ENCODE measurements at places on chromosomes 16 and 17.
A peak's percentile ranks its signal among the peaks of the same experiment; 100 is the strongest.

DNA sequence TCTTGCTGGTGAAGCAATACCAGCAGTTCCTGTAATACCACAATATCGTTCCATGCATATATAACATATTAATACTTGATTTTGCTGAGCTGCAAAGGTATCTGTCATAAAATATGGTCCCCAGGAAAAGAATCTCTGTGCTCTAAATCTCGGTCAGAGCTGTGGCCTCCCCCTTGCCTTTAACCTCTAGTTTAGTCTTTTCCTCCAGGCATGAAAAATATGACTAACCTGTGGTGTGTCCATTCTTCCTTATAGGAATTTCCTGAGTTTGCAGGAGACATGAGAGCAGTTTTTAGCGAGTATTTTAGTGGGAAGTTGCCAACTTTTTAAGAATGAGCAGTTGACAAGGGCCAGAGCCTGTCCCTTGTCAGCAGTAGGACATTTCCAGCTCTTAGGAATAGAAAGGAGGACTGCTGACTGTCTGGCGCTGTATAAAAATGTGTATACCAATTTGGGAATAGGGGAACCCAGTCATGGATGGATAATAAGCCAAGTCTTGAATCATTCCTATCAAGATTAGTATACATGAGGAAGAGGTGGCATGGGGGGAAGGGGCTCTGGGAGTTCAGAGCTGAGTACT lies 8.7 kb downstream of the ATXN1L start:
- no peak for DNase-seq

GRCh38 chr16:53829186-53829747 lies 125.3 kb downstream of the FTO start:
- no peak for DNase-seq

GRCh38 chr17:73232587-73233373 lies 28.9 kb downstream of the CPSF4L start:
- peak; percentile 39 for DNase-seq

GRCh38 chr17:9671559-9671958 lies 26.2 kb downstream of the USP43 start:
- DNase-seq = no peak

DNA sequence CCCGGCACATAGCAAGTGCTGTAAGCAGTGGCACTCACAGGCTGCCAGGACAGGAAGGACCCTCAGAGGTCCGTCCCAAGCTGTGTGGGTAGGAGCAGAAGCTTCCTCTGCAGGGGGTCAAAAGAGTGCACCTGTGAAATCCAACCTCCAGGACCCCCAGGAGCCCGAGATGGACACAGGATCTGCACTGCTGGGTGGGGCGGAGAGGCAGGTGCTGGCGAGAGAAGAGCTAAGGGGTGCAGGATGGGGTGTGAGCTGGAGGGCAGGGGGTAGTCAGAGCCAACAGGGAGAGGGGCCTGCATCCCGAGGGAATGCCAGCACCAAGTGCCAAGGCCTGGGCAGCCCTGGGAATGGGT lies 650 bp upstream of the AANAT start:
- no peak for DNase-seq

GRCh38 chr16:1942047-1942809 lies 771 bp downstream of the MSRB1 start:
- no peak for DNase-seq

GRCh38 chr16:79805621-79806020 lies 205.1 kb upstream of the MAF start:
- DNase-seq = no peak

- no peak for DNase-seq
These were observed 5.1 kb downstream of the CALCOCO2 start for GRCh38 chr17:48835971-48836370.

DNA sequence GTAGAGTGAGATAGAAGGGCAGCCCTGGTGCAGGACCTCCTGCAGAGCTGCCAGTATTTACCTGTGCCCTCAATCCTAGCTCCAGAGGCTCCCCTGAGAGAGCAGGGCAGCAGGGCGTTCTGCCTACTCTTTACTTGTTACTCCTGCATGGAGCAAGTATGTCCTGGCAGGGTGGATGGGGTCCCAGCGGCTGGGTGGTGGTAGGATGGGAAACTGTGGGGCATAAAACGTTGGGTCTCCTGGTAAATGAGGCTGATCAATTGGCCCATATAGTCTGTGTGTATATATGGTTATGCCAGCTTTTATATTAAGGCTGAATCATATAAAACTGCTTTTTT lies 192.0 kb downstream of the NTN1 start:
- no peak for DNase-seq

DNA sequence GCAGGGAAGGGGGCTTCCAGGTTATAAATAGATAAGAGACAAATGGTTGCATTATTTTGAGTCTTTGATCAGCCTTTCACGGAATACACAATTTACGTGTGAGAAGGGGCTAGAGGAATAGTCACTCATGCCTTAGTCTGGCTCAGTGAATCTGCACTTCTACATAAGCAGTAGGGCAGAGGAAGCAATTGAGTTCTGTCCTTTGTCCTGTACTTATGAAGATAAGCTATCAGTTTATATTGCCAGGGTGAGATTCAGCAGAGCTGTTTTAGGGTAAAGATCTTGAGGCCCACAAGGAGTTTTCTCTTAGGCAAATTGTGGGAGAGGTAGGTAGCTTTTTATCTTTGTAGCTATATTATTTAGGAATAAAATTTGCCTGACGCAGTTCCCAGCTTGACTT lies 33.3 kb downstream of the TOM1L1 start:
- DNase-seq = no peak

DNA sequence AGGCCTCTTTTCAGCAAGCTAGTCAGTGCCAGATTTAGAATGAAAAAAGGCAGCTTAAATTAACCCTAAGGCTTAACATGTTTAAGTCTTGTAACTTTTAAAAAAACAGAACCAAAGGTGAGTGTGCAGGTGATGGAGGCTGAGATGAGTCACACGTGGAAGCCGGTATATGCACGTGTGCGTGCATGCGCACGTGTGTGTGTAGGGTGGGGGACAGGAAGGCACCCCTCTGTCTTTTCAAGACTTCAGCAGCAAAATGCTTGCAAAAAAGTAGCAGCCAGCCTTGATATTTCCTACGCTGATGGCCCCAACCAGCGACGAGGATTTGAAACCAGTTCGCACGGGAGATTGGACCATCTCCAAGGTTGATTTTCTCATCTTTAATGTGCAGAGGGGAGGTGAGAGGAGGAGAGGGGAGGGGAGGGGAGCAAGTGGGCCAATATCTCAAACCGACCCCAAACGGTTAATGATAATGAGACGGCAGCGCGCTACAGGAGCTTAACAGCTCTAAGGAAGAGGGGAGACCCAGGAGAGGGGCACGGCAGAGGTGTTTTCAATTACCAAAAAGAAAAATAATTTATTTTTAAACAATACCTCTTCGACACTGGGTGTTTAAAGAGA lies 154.7 kb downstream of the ZNF423 start:
- no peak for DNase-seq

GRCh38 chr16:3825103-3825502 lies 55.4 kb downstream of the CREBBP start:
- DNase-seq = no peak

GRCh38 chr17:1455291-1455796 lies 688 bp downstream of the CRK start:
- DNase-seq = peak; percentile 21

DNA sequence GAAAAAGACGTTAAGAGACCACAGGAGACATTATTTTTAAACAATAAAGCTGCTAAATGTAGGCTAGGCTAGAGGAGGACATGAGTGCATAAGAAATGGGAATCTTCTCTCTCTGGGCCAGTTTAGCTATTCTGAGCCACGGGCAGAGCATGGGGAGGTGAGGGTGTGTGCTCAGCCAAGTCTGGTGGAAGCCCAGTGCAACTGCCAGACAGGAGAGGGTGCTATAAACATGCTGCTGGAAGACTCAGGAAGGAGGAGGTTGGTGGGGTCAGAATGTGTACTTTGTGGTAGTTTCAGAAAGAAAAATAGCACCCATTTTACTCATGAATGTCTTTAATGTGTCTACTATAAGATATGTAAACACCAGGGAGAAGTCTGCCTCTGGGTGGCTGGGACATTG lies 5.9 kb upstream of the SDK2 start:
- no peak for DNase-seq

DNA sequence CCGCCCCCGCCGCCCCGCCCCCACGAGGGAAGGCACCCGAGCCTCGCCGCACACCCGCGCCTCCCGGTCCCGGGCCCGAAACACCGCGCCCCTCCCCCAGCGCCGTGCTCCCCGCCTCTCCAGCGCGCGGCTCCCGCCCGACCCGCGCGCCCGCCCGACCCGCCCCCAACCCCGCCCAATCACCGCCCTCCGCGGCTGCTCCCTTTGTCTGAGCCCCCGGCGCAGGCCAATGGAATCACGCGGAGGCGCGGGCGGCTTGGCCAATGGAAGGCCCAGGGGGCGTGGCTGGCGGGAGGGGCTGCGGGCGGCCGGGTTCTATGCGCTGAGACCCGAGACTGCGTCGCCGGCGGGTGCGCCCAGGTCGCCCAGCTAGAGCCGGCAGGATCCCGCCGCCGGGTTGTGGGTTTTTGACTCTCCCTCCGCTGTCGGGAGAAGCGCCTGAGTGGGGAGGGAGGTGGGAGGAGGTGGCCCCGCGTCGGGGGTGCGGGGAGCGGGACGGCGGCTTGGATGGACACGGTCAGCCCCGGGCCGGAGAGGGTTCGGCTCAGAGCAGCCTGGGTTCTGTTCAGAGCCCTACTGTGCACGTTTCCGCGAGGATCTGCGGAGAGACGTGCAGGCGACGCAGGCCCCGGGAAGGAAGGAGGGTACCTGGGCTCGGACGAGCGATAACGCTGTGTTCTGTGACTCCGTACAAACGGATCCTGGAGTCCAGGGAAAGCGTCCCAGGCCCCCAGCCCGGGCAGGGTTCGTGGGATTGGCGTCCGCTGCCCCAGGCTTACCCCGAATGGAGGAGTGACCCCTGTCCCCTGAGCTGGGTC lies 49.0 kb upstream of the BAHCC1 start:
- peak; percentile 97 for DNase-seq
